A673 (cell line): ENCODE measurements at places on chromosomes 13 and 19. TPM values are rescaled to one million over a fixed set of nuclear protein-coding genes. Genes with fewer than 3 reads are reported as not detected.
A peak's percentile ranks its signal among the peaks of the same experiment; 100 is the strongest.

The ADM5 gene
- 4.3 TPM in 2 replicates for total RNA-seq

DNA sequence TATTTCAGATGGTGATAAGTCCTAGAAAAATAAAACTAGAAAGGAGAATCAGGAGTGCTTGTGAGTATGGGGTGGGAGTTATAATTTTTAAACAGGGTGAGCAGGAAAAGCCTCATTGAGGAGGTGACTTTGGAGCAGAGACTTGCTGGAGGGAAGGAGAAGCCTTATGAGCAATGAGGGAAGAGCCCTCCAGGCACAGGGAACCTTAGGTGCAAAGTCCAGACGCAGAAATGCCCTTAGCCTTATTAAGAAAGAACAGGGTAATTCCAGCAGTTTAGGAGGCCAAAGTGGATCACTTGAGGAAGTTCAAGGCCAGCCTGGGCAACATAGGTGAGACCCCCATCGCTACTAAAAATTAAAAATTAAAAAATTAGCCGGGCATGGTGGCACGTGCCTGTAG is 21.0 kb upstream of the FXYD3 start:
- no peak for DNase-seq

DNA sequence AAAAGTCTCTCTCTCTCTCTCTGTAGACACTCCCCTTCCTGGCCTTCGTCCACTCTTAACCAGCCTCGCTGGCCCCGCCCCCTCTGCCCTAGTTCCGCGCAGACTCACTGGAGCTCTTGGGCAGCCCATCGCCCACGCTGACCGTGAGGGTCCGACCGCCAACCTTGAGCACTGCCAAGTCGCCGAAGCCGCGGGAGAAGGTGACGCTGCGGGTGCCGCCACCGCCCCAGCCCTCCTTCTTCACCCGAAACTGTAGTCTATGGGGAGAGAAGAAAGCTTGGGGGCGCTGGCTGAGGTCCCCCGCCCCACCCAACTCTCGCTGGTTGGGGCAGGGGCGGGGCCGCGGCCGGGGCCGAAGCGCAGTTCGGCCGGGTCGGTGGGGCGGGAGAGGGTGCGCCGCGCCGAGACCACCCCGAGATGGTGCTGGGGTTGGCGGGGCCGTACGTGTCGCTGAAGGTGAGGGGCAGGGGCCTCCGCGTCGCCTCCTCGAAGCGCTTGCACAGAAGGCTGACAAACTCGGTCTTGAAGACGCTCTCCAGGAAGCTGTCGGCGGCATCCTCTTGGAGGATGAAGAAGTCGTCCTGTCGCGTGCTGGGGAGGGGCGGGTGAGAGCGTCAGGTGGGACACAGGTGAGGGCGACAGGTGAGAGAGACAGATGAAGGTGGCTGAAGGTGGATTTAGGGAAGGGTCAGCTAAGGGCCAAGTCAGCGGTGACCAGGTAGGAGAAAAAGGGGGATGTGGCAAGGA is 12.6 kb upstream of the ZNF414 start:
- DNase-seq: peak; percentile 94

DNA sequence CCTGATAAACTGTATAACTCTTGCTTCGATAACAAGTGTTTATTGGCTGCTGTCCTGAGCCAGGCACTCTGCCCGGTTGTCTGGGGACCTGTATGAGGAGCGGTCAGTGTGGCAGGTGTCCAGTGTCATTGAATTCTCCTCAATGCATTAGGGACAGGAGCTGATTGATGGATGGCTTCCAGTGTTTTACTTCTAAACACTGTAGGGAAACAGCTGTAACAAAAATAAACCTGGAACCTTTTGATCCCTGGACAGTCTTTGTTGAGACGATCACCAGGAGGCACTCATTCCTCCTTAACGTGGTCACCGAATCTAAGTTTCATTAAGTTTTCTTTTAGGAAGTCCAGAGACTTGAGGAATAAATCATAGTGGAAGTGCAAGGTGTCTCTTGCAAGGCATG is 17.9 kb downstream of the UBAC2 start:
- no peak for DNase-seq

The DNAAF3 gene
- 4.2 and 9.1 TPM in 2 replicates for total RNA-seq

DNA sequence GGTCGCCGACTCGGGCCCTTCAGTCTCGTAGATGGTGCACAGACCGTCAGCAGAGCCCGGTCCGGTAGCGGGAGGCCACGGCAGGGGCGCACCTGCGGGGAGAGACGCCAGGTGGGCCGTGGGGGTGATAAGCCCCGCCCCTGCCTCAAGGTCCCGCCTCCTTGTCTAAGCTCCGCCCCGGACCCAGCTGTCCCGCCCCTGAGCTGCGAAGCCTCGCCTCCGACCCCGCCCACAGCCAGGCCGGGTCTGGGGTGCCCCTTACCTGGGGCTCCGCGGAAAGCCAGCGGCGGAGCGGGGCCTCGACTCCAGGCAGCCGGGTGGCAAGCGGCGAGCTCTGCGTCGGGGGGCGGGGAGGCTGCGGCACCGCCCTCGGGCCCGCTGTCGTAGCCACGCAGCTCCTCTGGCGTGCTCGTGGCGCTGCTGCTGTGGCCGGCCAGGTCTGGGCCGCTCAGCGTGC is 4.7 kb downstream of the PRR36 start:
- peak; percentile 73 for DNase-seq

The ANGPTL8 gene
- total RNA-seq: not detected in 2 replicates

- no peak for DNase-seq
Measured at GRCh38 chr13:31910633-31911032, 120.9 kb upstream of the FRY start.

DNA sequence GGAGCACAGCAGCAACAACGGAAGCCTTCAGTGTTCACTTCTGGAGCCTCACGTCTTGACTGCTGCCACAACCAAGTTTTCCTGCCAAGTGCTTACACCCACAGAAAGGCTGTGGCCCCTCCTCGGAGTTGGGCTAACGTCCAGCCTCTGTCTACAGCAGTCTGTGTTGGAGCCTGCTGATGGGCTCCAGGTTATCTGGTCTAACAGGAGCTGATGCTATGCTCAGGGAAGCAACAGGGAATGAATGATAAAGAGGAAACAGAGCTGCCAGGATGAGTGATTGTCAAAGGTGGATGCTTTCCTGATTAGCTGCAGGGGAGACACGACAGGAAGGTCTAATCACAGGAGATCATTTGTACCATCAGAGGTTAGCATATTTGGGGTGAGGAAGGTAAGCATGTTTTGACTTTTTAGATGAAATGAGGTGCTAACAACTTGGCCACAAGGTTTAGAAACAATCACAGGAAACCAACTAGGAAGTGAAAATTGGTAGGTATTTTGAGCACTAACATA is 53.8 kb upstream of the RCBTB2 start:
- DNase-seq: no peak

DNA sequence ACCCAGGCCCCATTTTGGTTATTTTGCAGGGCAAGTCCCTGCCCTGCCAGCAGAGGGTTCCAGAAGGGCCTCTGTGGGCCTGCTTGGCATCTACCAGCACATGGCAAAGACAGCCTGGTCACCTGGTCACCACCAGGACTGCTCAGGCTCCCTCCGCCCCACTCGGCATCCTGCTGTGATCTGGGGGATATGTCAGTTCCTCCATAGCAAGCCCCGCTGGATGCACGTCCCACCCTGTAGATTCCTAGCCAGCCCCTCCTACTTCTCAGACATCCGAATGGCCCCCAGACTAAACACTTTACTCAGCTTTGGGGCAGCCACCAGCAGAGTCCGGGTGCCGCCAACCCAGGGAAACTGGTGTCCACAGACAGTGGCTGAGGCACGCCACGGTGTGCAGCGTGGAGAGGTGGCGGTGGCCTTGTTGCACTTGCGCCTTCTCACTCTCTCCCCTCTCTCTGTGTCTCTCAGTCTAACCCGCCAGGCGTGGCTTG is 31.8 kb upstream of the USE1 start:
- no peak for DNase-seq

DNA sequence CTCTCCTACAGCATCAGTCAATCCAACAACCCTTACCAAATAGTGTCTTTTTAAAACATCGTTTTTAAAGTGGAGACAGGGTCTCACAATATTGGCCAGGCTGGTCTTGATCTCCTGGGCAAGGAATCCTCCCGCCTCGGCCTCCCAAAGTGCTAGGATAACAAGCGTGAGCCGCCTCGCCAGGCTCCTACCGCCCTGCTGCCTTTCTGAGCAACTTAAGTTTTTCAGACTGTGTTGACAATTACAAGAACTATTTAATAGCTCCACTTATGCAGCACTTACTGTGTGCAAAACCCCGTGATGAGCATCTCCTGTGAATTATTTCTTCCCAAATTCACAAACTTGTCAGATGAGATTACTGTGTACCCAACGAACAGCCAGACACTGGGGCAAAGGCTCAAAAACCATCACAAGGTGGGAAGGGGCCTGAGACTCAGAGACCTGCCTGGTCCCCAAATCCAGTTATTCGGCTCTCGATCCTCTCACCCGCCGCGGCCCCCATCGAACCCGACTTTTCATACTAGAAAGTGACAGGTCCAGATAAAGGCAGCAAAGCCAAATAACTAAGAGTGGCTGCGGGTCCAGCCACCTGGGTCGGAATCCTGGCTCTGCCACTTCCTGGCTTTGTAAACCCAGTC is 581 bp downstream of the RPL18 start:
- no peak for DNase-seq
